ENCODE measurements at places on chromosomes 16 and 17.

- DNase-seq = no peak
Measured at GRCh38 chr17:29837531-29837930, 92.5 kb downstream of the SSH2 start.

GRCh38 chr17:10116753-10117420 lies 81.5 kb downstream of the GAS7 start:
- no peak for DNase-seq

GRCh38 chr17:34673516-34673915 lies 94.1 kb downstream of the TMEM132E start:
- DNase-seq = no peak

GRCh38 chr16:12313902-12314621 lies 337.5 kb downstream of the SNX29 start:
- DNase-seq = no peak

DNA sequence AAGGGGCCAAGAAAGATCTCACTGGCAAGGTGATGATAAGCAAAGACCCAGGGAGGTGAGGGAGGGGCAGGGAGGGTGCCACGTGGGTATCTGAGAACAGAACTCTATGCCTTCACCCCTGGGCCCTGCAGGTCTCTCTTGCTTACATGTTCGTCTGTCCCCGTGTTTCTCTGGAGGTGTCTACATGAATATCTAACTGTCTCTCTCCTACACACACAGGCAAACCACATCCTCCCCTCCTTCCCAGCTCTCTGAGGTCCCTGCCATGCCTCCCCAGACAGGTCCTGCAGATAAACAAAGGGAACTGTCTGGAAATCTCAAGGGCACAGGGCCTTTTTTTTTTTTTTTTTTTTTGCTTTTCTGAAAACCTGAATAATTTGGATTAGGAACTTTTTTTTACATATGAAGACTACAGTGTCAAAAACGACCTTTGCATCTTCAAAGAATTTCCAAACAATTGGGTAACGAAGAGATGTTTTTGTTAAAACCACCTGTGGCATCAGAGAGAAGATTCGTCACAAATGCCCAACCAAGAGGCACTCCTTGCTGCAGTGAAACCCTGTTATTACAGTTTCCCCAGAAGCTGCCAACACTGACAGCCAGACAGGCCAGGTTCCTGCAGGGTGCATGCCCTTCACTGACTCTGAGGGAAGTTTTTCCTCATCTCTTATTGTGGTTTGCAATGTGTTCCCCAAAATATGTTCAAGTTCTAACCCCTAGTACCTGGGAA lies 17.8 kb downstream of the PLLP start:
- no peak for DNase-seq

DNA sequence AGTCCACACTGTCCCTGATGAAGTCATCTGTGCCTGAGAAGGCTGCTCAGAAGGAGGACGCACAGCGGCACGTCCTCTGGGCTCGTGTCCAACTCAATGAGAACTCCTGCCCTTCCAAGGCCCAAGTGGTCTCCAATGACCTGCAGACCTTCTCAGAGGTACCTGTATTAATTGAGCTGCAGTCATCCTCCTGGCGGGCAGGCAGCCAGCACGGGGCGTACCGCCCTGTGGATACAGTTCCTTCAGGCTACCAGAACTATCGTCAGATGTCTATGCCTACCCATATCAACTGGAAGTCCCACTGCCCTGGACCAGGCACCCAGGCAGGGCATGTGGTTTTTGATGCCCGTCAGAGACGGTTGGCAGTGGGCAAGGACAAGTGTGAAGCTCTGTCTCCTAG lies 2.9 kb upstream of the TMEM102 start:
- DNase-seq = no peak

- DNase-seq = no peak
Measured at GRCh38 chr17:37770631-37771518, 26.0 kb upstream of the HNF1B start.

- DNase-seq = peak; percentile 30
Measured at GRCh38 chr17:7296189-7296861, 1.9 kb upstream of the YBX2 start.

GRCh38 chr17:8695916-8696415 lies 48.7 kb downstream of the CCDC42 start:
- DNase-seq = no peak

- DNase-seq = no peak
Measured at GRCh38 chr17:39107973-39108372, 43.5 kb downstream of the PLXDC1 start.

DNA sequence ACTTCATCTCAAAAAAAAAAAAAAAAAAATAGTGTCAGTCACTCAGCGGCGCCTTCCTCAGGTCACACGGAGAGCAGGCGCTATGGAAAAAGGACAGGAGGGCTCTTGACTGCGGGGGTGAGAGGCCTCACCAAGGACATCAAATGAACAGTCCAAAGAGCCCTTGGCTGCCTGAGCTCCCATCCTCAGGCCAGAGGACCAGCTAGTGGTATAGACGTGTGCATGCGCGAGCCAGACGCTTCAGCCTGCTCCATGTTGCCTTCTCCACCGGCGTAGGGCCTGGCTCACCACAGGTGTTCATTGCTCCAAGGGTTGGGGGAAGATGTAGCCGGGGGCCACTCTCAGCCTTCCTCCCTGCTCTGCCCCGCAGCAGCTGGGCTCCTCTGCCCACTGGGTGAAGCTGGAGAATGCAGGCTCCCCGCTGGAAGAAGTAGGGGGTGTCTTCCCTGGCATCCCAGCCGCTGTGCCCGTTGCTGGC lies 65.8 kb upstream of the PLCG2 start:
- no peak for DNase-seq

- DNase-seq = no peak
Measured at GRCh38 chr16:50940275-50940854, 198.5 kb downstream of the CYLD start.

DNA sequence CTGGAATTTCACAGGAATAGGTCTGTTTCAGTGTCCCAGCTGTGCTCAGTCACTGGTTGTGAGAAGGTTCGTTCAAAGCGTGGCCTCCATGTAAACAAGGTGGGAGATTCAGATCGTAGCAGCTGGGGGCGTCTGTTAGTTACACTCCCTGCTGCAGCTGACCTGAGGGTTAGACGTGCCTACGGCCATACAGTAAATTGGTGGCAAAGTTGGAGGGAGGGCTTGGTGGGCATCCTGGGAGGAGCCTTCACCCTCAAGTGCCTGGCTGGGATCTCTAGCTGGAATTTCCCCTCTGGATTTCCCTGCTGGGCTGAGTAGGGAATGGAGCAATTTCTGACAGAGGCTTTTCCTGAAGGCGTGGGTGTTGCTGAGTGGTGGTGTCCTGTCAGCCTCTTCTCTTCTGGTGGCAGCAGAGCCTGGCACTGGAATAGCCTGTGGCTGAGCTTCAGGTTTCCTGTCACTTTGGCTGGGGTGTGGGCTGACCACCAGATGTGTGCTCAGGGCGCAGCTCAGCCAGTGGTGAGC lies 6.4 kb downstream of the FCSK start:
- DNase-seq = no peak

DNA sequence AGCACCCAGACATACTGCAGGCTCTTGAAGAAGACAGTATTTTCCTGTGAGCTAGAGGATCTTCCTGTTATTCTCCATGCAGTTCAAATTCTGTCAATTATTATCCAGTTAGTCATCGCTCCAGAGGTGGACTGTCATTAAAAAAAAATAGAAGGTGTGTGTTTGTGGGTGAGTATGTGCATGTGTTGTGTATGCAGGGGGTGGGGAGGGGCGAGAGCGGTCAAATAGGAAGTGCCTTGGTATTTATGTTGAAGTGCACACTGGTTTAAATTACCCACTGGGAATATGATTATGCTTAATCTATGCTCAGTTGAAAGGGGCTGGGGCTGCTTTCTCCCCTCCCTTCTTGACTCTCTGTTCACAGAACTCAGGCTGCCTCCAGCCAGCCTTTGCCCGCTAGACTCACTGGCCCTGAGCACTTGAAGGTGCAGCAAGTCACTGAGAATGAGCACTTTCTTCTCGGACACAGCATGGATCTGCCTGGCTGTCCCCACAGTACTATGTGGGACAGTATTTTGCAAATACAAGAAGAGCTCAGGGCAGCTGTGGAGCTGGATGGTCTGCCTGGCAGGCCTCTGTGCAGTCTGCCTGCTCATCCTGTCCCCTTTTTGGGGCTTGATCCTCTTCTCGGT lies at the start of gene HSD17B2:
TSS of gene HSD17B2 (plus strand) at position 273 of the 632 bp plus-strand sequence. CDS start at position 445, 172 bp downstream.
- DNase-seq = no peak

GRCh38 chr17:7114241-7114874 lies at the start of gene ASGR2:
Gene ASGR2 (minus strand): TSS chr17:7114822. CDS start chr17:7114240, 582 bp downstream.
- no peak for DNase-seq

DNA sequence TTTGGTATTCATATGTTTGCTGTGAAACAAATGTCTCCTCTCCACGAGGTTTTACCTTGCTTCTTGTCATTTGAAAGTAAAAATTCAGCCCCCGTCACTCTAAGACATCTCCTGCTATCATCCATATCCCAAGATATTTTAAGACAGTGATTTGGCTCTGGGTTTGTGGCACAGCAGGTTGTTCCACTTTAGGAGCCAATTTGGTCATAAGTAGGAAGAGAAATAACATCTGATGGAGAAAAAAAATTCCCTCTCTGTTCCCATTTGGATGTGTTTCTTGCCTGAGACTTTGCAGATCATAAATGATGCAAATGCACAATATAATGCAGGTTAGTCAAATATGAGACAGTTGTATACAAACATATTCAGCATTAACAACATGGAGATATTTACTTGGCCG lies 309.5 kb downstream of the CDH8 start:
- no peak for DNase-seq

- no peak for DNase-seq
Measured at GRCh38 chr17:57002904-57003303, 25.0 kb downstream of the SCPEP1 start.

- DNase-seq = no peak
Measured at GRCh38 chr16:7369204-7369603, 36.6 kb downstream of the RBFOX1 start.

- DNase-seq = no peak
Measured at GRCh38 chr17:31294820-31295488, 2.1 kb downstream of the OMG start.

- no peak for DNase-seq
Measured at GRCh38 chr16:24771132-24771778, 41.8 kb downstream of the TNRC6A start.

DNA sequence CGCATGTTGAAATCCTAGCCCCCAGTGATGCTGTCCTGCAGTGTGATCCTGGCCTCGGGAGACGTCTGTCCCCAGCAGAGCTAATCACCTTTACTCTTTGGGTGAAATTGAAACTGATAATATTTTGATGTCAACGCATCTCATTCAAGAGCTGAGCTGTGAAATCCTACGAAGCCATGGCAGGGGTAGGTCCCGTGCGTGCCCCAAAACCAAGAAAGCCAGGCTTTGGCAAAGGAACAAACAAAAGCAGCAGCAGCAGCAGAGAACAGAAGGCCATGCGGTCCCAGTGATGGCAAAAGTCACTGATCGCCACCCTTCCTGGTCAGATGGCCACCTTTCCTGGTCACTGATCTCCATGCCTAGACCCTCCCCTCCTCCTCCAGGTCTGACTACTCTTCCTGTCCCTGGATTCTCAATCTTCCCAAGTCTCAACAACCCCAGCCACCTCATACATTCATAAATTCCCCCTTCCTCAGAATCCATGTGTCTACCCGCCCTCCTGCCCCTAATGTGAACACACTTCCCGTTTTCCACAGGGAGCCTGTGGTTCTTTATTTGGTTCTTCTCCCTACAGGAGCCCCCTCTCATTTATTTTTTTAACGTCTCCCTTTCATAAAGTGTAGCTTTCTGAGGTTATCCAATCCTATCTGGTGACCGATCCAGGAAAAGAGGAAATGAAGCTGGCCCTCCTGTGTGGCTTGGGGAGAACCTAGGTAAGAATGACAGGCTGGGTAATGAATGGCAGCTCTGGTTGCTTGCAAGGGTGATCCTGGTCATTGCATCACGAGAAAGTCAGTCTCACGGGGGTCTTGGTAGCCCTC lies 50.3 kb downstream of the CPPED1 start:
- no peak for DNase-seq

DNA sequence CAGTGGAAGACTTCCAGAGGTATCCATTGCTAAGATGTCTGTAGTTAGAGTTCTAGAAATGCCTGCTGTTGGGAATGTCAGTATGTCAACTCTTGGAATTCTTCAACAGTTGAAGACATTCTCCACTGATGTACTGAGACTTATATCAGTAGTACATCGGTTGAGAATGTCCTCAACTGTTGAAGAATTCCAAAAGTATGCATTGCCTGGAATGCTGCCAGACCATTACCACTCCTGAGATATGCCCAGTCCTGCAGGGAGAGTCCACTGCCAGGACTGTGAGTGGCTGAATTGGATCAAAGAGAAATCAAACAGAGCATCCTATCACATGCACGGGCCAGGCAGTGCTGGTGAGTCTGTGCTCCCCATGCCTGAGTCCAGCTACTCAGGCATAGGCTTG lies 42.0 kb downstream of the IL21R start:
- DNase-seq = no peak

GRCh38 chr16:85309656-85310587 lies 197.7 kb upstream of the CIBAR2 start:
- no peak for DNase-seq

DNA sequence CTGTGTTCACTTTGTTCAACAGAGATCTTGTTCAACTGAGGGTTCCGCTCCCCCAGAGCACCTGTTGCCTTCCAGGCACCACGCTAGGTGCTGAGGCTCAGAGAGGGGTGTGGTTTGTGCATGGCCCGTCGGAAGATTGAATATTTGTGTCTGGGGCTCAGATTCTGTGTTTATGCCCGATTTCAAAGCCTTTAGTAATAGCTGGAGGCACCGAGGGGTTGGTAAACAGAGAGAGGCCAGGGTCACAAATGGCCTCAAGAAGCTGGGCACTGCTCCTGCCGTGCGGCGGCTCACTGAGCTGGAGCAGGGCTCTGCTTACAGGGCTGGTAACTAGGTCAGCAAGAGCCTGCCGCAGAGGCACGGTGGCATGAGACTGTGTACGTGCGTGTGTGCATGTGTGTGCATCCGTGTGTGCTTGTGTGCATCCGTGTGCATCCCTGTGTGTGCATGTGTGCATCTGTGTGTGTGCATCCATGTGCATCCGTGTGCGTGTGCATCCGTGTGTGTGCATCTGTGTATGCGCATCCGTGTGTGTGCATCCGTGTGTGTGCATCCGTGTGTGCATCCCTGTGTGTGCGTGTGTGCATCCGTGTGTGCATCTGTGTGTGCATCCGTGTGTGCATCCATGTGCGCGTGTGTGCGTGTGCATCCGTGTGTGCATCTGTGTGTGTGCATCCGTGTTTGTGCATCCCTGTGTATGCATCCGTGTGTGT lies 5.4 kb downstream of the ITGAE start:
- peak; percentile 20 for DNase-seq

- DNase-seq = no peak
Measured at GRCh38 chr17:16972346-16972745, 428 bp upstream of the TNFRSF13B start.

All from T-helper 22 cell (primary cell).